ENCODE measurements at places on chromosomes 4 and X.

DNA sequence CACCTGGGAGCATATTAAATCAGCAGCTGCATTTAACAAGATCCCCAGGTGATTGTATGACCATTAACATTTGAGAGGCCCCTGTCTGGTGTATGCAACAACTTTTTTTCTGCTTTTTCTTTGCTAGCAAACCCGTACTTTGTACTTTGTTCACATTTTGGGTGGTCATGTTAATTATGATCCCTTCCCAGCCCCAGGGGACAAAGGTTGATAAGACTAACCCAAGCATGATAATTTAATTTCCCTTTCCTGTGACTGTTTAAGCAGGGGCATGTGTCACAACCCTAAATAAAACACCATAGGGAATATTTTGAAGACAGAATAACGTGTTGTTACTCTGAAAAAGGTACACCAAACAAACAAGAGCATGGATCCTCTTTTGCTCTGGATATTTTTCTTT lies 332.0 kb downstream of the PCDH18 start:
- no peak for DNase-seq

DNA sequence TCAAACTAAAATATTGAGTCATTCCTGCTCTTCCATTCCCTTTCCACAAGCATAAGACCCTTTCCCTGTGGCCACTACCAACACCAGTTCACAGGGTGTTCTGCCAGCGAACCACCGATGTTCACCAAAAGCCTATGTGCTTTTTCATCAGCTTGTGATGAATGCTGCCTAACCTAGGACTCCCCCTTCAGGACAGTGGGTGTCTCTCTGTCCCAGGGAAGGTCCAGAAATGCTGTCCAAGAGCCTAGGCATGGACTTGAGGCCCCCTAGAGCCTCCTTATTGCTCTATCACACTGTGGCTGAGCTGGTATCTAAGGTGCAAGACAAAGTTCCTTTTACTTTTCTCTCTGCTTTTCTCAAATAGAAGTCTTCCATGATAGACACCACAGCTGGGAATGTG lies 1015.6 kb downstream of the PCDH19 start:
- no peak for DNase-seq

DNA sequence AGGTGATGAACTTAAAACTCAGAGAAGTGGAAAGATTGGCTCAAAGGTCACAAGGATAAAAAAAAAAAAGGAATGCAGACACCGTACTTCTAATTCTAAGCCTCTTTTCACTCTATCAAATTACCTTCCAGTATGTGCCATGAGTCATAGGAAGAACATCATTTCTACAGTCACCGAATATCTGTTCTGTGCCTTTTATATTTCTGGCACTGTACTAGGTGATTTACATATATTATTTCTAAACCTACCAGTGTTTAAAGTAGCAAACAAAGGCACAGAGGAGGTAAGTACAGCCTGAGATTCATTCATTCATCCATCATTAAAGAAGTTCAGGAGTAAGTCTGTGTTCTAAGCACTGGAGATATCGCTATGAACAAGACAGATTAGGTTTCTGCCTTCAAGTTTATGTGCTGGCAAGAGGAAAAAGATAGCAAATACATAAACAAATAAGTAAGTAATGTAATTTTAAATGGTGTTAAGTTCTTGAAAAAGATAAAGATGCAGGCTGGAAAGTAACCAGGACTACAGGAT lies 65.3 kb downstream of the PALLD start:
- no peak for DNase-seq

- DNase-seq: no peak
Measured at GRCh38 chr4:2104556-2105345, 45.6 kb downstream of the NAT8L start.

DNA sequence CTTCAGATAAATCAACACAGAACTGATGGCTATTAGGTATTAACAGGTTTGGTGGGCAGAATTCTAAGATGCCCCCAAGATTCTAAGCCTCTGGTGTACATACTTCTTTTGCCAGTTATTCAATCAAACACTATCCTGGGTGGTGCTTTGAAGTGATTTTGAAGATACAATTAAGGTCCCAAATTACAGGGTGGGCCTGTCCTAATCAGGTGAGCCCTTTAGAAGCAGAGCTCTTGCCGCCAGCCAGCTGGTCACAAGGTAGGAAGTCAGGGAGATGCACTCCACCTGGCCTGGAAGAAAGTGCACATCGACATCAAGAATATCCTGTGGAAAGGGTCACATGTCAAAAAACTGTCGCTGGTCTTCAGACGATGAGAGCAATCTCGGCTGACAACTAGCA lies 29.5 kb downstream of the ASB9 start:
- no peak for DNase-seq

GRCh38 chrX:17104433-17104832 lies 158.0 kb downstream of the REPS2 start:
- no peak for DNase-seq

DNA sequence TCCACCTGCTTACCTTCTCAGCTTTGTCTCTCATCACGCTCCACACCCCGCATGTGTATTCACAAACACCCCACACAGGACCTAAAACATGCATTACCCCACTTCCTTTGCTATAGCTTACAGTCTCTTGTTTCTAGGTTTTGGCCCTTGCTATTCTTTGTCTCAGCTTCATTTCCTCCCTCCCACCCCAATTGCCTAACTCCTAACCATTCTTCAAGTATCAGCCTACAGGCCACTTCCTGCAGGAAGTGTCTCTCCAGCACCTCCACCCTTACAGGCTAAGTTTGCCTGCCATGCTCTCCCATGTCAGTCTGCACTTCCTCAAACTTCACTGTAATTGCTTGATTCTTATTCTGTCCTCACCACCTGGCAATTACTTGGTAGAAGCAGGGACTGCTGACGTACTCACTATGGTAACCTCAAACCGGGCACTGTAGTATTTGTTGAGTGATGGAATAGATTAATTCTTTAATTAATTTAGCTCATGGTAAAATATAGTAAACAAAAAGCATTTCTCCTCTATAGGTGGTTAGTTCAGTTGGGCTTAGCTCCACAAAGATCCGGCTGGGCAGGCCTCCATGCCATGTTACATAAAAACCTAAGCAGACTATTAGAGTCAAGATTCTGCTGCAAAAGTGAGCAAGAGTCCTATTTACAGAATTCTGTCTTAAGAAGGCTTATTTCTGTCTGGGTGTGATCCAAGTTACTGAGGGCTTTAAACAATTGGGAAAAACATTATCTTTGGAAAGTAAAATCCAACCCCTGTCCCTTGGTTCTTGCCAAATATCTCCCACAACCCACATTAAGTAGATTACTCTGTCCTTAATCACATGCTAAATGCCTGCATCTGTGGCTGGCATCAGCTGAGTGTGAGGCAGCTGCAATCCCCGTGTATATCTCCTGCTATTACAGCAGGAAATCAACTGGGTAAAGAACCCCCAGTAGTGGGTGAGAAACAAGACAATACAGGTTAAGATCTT lies 124.7 kb upstream of the CPEB2 start:
- DNase-seq: peak; percentile 59

GRCh38 chr4:79217025-79217424 lies 108.8 kb downstream of the NAA11 start:
- DNase-seq: no peak

- no peak for DNase-seq
Measured at GRCh38 chr4:102298716-102299115, 46.6 kb downstream of the SLC39A8 start.

GRCh38 chrX:10636337-10636736 lies 16.0 kb upstream of the MID1 start:
- no peak for DNase-seq

DNA sequence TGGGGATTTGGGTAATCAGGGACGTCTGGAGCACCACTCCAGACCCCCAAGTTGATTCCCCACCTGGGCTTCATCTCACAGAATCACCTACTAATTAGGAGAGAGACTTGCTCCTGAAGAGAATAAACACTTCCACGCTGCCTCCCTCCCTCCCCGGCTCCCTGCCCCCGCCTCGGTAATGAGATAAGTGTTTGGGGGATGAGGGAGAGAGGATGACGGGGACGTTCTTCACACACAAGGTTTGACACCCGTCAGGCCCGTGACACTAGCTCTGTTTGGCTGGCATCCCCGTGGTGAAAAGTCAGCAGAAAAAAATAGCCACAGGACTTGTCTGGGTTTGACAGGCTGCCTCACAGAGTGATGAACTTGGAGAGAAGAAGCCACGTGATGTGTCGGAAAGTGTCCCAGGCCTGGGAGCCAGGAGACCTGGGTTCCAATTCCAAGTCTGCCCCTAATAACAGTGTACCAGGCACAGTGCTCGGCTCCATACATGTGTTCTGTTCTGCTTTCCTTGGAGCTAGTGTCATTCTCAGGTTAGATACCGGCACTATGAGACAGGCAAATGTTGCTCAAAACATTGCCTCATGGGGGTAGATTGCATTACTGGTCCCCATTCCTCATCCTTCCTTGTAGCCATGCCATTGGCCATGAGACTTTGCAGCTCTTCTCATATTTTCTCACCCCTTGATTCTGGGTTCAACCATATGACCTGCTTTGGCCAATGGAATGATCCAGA lies 578.0 kb downstream of the BCOR start:
- no peak for DNase-seq

DNA sequence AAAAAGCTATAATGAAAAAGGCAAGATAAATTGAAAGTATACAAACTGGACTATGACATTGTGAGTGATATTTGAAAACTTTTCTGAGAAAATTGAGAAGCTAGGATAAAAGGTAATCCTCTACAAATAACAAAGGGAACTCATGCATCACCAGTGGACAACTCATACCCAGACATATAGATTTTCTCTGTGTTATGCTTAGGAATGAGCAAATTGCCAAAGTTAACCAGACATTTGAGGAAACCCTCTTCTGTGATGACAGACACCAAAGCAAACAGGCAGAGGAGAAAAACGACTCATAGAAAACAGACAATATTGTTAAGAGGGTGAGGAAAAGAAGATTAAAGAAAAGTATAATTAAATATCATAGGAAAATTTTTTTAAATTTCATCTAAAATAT lies 186.5 kb downstream of the MAB21L2 start:
- no peak for DNase-seq

DNA sequence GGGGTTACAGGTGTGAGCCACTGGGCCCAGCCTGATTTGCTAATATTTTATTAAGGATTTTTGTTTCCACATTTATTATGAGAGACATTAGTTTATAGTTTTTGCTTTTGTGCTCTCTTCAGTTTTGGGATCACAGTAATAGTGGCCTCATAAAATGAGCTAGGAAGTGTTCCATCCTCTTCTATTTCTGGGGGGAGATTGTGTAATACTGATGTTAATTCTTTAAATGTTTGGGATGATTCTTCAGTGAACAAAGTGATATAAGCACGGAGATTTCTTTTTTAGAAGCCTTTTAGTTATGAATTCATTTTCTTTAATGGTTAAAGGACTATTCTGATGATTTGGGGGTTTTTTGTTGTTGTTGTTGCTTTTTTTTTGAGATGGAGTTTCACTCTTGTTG lies 41.3 kb downstream of the RBMX start:
- DNase-seq: no peak

- no peak for DNase-seq
Measured at GRCh38 chrX:19760841-19761512, 126.4 kb downstream of the SH3KBP1 start.

- DNase-seq: no peak
Measured at GRCh38 chrX:30863974-30864373, 25.1 kb downstream of the TAB3 start.

Measured in hematopoietic multipotent progenitor cell treated with erythropoietin and hydrocortisone succinate and interleukin-3 and kit ligand, for 6 days (in vitro differentiated cells).